ENCODE measurements at places on chromosomes 5 and 9.

GRCh38 chr5:79561525-79561893 lies 47.6 kb upstream of the HOMER1 start:
- no peak for DNase-seq

DNA sequence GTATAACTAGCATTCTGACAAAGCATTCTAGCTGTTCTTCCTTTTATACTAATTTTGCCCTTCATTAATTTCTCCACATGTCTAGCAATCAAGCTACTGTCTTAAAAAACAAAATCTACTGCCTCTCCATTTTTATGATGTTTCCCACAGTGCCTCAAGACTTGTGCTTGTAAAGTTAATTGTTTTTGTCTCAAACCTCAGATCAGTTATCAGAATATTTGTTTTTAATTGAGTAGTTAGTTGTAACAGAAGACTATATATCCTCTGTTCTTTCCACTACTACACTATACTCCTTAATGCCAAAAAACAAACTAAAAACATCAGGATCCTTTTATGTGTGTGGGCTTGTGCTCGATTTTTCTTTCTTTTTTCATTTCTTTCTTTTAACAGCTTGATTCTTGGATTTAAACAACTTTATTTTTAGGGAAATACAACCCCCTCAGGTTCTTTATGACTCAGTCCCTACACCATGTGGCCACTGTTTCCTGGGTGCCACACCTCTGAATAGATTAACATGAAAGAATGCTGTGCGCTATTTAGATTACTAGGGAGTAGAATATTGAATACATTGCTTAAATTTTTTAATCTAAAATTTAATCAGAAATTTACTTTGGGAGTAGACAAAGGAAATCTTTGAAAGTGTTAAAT lies 1.2 kb downstream of the ASPN start:
- no peak for DNase-seq

- no peak for DNase-seq
These were observed 44.7 kb upstream of the LMX1B start for GRCh38 chr9:126569036-126569435.

GRCh38 chr5:131521252-131521651 lies 113.8 kb downstream of the RAPGEF6 start:
- DNase-seq: peak; percentile 91

DNA sequence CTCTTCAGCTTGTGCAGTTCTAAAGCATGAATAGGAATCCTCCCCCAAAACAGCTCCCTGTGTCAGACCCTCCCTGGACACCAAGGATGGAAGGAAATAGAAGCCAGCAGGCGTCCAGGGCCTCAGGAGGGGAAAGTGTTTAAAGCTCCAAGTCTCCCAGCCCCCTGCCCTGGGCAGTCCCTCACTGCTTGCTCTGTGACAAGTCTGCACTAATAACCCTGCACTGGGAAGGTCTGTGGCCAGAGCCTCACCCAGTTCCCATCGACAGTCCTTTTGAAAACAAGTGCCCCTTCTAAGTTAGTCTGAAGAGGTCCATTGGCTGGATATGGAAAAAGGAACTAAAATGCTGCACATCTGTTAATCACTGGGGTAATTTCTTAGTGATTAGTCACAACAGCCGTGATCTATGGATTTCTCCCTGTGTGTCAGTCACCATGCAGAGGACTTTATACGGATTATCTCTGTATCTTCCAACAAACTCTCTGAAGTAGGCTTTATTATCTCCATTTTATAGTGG lies 195.3 kb downstream of the FBXL7 start:
- peak; percentile 36 for DNase-seq

DNA sequence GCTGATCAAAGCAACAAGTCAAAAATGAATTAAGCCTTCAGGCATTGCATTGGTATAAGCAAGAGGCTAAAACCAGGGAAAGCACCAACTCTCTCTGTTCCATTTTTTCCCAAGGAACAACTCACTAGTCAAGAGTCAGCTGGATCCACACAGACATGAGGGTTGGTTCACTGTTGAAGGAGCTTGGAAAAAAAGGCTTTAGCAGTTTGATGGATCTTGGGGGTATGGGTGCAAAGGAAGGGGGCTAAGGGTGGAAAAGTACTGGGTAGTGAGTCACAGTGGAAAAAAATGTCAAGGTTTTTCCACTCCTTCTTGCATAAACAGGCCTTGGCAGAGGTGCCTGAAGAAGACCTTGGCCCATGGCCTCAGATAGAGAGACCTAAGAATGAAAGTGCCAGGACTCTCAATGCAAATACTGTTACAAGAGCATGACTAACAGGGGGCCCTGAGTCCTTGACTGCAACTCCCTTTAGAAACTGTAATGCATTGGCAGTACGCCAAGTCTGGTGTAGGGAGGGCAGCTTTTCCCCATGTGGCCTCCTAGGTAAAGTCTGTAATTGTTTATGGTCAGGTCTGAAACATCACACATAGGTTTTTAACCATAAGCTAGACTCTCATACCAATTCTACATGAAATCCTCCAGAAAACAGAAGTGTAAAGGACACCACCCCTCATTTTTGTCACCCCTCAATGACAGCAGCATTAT lies 23.7 kb downstream of the ACTL7A start:
- peak; percentile 74 for DNase-seq

- DNase-seq: no peak
These were observed 15.7 kb downstream of the TTC23L start for GRCh38 chr5:34854459-34855174.

DNA sequence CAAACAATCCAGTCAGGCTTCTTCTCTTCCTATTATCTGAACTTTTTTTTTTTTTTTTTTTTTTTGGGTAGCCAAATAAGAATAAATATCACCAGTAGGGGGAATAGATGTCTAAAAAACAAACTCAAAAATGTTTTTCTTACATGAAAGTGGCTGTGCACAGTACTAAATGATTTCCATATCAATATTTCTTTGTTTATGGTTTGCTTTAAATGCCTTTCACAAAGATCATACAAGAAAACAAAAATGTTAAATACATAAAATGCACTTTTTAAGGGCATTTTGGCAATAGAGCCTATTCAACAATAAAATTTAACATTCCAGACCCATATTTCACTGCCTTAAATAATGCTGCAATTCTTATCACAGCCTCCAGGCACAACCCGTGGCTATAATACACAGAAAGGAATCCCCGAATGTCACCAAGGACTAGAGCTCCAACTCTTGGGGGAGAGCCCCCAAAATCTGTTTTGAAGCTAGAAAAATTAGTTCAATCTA lies 91.1 kb upstream of the TBCA start:
- DNase-seq: peak; percentile 54

DNA sequence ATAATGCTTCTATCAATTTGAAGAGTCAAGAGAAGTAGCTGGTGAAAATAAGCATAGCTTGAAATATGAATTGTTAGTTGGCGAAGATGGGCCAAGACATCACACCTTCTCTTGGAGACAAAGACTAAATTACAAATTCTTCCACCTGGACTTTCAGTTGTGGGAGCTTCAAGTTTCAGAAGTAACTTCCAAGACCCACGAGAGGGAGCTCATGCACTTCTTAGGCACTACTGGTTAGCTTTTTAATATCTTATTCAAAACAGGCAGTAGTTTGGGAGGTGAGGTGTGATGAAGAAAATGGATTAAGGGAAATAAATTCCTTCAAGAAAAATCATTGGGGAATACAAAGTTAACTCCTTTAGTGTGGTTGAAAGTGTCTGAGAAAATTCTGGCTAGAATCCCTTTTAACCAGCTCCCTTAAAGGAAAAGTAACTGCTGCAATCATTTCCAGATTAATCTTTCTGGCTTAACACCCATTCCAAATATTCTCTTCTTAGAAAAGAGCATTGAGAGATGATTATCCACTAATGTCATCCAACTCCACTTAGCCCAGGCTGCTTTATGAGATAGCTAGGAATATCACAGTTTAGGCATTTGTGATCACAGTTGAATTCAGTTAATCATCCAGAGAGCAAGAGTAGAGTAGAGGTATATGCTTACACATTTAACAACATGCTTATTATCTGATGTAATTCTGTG lies 139.5 kb upstream of the DMRTA1 start:
- DNase-seq: peak; percentile 62

DNA sequence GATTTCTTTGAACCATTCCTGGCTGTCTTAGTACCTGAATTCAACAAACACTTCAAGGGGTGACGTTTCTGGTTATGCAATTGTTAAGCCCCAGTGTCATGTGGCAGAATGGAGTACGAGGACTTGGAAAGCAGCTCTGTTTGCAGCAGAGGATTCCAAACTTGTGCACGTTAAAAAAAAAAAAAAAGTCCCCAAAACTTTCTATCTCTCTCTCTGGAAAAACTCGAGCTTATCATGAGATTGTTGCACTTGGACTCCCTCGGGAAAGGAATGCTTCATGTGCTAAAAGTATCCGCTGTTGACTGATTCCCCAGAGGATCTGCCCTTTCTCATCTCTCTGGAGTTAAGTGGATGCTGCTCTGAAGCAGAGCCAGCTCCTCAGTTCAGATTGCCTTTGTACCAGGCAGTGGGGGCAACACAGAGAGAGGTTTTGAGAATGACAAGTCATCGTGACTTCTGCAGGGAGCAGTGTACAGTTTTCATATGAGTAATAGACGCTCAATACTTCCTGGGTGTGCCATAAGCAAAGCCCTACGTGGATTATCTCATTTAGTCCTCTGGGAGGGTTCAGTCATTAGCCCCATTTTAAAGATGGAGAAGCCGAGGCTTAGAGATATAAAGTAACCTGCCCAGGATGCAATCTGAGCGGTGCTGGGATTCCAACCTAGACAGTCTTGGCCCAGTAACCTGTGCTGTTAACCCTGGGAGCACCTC lies 28.1 kb downstream of the TMOD1 start:
- DNase-seq: no peak
